Activated CD8-positive, alpha-beta memory T cell treated with anti-CD3 and anti-CD28 coated beads, Interleukin-2, amount 50 U/mL, for 4 hours (primary cell): ENCODE measurements at places on chromosomes 5 and 9.

DNA sequence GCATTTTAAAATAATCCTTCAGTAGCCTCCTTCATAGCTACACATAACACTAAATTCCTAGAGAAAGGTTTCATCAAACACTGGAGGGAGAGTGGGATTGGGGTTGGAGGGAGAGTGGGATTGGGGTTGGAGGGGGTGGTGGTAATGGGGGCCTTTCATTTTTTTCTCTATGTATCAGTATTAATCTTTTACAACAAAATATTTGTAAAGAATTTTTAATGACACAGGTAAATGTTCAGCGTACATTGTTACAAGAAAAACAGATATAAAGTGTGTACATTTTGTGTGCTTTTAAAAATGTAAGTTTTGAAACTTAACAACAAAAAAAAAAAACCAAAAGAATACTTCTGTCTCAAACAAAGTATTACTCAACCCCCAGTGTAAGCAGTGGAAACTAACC lies 266.4 kb downstream of the DENND1A start:
- DNase-seq: no peak

- DNase-seq: peak; percentile 44
These were observed 68.2 kb downstream of the LRSAM1 start for GRCh38 chr9:127519301-127520166.

DNA sequence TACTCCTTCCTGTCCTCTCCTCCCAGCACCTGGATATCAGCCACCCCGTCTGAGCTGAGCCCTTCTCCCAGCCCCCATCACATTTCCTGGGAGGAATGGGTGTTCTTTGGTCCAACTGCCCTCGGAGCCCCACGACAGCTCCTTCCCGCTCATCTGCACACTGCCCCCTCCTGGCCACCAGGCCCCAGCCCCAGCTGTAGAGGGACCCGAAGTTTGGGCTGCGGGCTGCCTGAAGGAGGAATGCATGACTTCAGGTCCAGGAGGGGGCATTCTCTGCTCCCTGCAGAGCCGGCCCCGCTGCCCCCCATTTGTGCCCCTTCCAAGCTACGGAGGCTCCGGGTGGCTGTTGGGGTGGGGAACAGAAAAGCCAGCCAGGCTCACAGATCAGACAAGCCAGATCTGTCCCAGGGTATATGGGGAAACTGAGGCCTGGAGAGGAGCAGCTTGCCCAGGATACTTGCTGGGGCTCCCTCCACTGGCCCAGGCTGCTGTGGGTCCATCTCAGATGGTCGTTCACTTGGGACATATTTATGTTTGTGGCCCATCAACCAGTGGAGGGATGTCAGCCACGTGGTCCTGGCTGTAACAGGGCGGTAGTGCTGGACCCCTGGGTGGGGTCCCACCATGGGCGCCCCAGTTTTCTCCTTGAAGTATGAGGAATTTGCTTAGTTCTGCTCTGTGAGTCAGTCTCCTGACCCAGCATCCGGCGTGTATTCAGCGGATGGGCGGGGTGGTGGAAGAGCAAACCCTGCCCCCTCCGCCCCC lies 33.1 kb downstream of the DAB2IP start:
- no peak for DNase-seq

DNA sequence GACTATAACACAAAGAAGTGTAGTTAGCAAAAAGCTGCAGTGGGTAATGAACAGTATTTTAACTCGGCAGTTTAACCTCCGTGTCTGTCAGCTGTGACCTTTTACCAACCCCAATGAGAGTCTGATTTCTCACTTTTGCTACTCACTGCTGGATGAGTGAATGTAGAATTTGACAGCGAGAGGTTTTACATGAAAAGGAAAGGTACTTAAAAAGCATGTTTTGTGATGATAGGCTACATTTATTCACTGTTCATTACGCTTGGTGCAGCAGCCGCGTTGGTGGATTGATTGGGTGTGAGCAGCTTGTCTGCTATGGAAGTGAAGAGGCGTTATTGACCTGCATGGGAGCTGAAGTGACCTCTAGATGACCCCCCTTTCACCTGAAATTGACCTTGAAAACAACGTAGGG lies 867.7 kb downstream of the NR2F1-AS1 start:
- DNase-seq: no peak

DNA sequence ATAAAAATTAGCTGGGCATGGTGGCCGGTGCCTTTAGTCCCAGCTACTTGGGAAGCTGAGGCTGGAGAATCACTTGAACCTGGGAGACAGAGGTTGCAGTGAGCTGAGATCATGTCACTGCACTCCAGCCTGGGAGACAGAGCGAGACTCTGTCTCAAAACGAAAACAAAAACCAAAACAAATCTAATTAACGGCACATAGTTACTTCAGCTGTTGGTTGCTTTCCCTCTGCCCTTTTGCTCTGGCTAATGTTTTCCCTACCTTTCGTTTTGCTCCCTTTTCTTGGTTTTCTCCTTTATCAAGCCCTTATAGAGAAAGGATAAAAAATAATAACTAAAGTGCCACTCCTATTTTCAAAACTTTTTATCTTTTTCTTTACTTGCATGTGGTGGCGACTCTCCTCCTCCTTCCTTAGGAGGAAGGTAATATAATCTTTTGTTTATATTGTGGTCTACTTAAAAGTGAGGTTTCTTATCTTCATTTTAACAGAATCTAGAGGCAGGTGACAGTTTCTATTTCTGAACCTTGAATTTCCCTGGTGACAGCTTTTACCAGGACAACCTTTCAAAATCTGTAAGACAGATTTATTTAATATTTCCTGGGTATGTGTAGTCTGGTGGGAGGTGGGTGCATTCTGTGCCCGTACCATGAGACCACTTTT lies 125.4 kb downstream of the ARHGEF28 start:
- DNase-seq: no peak

GRCh38 chr9:92293075-92293354 lies 482 bp downstream of the IARS1 start:
- DNase-seq: no peak

DNA sequence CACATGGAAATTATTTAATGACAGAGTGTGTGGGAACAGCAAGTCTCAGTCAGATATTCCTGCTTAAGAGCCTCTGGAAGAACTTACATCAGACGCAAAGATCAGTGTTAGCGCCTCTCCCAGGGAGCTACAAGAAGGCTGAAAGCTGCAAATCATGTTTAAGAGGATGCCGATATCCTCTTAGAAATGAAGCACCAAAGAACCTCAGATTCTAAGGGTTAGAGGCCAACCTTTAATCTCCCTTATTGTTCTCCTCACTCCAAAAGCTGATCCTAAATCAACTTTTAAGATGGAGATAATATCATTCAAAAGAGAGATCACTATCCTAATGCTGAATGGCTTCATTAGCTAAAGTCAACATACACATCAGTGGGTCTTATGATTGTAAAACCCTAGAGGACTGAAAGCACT lies 160.6 kb downstream of the NFIB start:
- DNase-seq: no peak

DNA sequence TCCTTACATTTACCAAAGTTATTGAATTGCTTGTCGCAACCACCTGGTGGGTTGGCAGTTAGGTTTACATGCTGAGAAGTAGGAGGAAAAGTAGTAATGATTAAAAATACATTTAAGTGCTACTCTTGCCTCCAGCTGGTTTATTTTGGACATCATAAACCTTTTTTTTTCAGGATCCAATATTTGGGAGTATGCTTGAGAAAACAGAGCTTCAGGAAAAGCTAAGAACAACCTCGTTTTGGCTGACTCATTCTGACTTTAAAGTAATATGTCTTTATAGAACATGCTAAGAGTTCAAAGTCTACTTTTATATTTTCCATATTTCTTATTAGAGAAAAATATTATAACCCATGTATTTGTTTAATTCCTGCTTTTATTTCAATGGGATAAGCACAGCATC lies 41.7 kb upstream of the BNC2 start:
- no peak for DNase-seq

GRCh38 chr5:120767178-120767820 lies 303.2 kb downstream of the PRR16 start:
- no peak for DNase-seq

DNA sequence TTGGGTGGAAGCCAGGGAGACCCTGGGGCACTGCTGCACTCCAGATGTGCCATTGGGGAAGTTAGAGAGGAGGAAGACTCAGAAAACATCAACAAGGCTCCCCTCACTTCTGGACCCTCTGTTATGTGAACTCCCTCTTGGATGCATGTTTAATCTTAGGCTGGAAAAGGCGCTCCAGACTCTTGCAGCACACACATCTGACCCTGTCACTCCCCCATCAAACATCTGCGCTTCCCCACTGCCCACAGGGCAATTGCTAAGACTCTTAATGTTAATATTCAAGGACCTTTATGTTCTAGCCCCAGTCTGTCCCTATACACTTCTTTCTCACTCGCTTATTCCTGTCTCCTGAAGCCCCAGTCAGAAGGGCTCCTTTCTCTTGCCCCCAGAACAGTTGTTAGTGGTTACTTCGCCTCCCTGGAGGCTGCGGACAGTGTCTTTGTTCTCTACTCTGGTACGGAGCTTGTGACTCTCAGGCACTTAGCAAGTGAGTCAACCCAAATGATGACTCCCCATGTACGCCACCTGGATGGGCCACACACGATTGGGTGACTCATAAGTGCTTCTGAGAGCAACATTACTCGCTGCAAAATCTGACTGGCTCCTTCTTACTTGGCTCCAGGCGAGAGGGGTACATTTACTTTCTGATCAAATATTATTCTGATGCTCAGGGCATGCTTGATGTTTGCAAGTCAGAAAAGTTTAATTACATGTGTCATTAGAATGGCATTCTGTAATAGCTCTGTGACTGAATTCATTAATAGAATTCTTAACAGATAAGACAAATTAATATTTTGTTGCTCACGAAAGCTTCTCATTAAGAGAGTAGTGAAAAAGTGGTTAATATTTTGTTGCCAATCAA lies 193.6 kb downstream of the HSPA4 start:
- DNase-seq: no peak

DNA sequence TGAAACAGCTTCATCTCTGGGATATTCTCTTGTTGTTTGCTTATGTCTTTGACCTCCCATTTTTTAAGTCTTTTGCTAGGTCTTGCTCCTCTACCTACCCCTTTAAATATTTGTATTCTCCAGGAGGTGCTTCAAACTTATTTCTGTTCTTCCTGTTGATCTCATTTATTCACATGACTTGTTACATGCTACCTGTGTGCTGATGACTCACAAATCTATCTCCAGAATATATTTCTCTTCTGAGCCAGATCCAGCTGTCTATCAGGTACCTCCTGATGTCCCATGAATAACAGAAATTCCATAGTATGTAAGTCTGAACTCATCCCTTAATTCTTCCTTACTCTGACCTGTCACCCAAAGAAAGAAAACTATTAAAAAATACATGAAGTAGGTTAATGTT lies 11.0 kb downstream of the NIPBL start:
- DNase-seq: no peak

DNA sequence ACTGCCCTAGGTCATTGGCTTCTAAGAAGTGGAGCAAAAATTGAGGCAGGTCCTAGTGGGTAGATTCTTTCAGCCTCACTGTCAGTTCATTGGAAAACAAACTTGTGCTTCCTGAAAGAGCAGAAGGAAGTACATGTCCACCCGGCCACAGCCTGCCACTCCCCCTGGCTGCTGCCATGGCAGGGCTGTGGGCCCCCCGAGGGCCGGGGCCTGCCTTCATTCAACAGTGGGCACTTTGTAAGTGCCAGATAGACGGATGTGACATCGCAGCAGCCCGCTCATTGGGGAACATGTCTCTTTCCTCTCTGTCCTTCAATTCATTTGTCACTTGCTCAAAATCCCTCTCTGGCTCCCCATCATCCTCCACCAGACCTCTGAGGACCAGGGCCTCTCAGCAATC lies 20.6 kb upstream of the NEURL1B start:
- DNase-seq: no peak

DNA sequence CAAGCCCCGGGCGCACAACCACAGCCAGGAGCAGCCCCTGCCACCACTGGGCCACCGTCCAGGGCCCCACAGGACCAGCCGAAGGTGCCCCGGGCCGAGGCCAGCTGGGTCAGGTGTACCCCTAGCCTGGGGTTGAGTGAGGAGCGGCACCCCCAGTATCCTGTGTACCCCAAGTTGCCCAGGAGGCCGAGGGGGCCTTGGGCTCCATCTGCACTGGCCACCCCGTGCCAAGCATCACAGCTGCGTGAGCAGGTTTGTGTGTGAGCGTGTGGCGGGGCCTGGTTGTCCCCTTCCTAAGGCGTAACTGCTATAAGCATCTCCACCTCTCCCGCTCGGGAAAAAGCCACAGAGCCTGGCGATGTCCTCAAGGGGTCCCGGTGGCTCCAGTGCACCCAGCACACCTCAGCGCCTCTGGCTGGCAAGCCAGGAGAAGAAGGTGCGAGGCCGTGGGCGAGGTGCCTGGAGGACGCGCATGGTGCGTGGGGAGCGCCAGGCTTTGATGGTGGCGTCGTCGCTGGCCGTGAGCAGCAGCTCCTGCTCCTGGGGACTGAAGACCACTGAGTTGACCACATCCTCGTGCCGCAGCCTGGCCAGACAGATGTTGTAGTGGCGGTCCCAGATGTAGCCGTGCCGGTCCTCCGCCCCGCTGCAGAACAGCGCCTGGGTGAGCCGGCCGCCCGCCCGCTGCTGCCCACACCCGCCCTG lies 3.9 kb downstream of the FBXW5 start:
- no peak for DNase-seq

- no peak for DNase-seq
These were observed 1436.0 kb upstream of the NUDT12 start for GRCh38 chr5:104998572-104998971.

DNA sequence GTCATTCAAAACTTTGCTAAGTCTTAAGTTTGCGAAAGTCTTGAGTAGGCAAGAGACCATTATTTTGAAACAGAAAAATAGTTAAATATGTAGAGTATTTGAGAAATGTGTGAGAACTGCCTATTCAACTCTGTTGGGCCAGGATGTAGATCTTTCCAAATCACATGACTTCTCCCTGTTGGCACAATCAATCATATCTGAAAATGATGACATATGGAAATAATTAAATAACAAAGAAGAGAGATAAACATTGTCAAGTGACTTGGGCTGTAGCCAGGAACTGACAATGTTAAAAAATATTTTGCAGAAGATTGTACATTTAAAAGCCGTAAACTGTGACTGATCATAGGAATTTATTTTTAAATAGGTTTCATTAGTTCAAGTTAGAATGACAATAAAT lies 104.6 kb upstream of the IL6ST start:
- DNase-seq: no peak

DNA sequence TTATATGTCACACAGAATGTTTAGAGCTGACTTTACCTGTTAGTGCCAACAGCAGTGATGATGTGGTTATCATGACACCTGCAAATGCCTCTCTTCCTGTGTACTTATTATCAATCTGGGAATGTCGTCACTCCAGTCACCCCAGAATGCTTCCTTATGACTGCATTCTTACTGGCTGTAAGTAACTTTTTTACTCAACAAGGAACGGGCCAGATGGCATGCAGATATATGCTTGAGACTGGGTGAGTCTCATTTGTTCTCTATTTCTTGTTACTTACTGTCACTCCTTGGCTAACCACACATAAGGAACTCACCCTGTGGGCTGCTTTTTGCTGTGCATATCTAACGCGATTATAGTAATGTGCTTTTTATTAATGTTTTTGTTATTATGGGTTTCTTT lies 385.5 kb upstream of the MEF2C start:
- no peak for DNase-seq

- no peak for DNase-seq
These were observed 6.0 kb downstream of the TMEM171 start for GRCh38 chr5:73126381-73126780.

GRCh38 chr5:51395245-51395644 lies 12.0 kb downstream of the ISL1 start:
- DNase-seq: no peak

GRCh38 chr5:44183753-44184152 lies 205.5 kb downstream of the FGF10 start:
- DNase-seq: no peak
